ENCODE measurements at places on chromosomes 5 and 9.

- DNase-seq, result no peak
Observed at GRCh38 chr5:116507941-116508655, 66.5 kb downstream of the SEMA6A start.

DNA sequence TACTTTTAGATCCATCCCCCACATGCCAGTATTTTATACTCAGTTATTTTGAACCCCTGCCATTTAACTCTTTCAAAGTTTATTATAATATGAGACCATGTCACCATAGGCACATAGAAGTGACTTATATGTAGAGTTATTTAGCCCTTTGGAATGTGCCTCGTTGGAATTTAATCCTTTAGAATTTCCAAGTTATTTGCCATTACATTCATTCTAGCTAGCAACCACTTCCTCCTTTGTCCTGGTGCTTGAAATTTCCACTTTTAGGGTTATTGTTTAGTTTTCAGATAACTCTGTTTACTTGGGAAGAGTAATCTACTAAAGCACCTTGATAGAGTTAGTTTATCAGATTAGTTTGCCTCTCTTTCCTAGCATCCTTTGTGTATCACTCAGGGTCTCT lies 82.8 kb upstream of the TLE1 start:
- DNase-seq, result no peak

DNA sequence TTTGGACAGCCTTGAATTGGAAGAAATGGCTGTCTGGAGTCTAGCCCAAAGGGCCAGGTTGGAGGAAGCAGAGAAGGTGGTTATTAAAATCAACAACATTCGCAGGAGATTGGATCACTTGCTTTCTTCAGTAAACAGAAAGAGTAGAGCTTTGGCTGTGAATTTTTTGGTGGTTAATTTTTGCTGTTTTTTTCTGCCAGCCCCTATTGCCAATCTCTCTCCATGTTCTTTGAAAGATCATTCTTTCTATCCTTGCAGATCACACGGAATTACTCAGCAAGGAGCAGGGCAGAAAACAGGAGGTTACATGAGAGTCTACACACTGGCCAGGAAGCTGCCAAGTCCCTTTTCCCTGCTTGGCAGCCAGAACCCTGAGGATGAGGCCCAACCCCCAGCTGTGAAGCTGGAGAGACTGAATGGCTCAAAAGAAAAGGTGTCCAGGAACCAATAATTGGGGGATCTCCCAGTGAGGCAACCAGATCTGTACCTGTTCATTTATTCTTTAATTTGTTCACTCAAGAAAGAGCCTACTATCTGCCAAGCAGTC lies 13.0 kb downstream of the GLRX start:
- DNase-seq, result no peak

DNA sequence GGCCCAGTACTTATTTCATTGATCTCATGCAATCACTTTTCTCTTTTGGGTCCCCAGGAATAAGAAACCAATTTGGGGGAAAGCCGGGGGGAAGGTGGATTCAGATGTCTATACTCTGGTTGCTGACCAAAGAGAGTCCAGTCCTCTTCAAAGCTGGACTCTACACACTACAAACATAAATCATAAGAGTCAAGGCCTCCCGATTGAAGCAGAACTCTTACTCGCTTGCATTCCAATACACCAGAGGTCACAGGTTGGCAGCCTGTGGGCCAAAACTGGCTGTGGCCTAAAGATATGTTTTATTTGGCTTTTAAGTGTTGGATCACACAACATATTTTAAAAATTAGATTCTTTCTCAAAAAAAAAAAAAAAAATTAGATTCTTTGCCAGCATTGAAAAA lies 311.4 kb upstream of the MSX2 start:
- no peak for DNase-seq

- DNase-seq, result no peak
Observed at GRCh38 chr5:148401604-148402003, 17.8 kb downstream of the FBXO38 start.

DNA sequence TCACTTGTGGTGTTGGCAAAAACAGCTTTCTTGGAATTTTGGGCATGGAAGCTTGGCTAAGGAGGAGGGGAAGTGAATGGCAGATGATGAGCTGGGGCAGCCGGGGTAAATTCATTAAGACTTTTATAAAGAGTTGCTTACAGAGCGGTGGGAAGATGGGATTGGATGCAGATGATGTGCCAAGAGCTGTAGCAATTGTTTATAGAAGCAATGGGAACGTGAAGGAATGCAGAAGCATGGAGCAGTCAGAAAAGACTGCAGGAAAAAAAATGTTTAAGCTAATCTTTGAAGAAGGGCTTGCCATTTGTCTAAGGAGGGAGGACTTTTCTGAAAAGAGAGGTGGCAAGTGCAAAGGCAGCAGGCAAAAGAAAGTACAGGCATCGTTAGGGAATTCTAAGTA lies 86.6 kb upstream of the SHISAL2B start:
- no peak for DNase-seq

DNA sequence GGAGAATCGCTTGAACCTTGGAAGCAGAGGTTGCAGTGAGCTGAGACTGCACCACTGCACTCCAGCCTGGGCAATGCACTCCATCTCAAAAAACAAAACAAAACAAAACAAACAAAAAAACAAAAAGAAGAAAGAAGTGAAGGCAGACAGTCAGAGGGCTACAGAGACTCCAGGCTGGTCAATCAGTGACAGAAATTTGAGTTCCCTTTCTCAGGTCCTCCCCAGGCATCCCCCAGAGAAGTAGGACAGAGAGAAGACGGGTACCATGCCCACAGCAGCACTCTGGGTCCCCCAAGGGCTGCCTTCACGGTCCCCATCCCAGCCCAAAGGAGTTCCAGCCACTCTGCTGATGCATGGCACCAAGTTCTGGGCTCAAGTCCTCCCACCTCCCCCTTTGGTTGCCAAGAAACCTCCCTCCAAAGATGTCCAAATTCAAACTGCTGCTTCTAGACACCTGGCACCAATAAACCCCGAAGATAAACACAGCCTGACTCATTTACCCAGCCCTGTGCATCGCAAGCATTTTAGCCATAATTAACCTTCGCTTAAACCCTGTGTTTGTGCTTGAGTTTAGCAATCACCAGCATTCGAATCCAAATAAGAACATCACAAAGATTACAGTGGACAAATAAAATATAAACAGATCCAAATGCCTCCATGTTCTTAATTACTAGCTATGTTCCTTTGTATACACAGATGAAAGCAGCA lies 24.0 kb downstream of the SEMA4D start:
- DNase-seq, result no peak

GRCh38 chr9:82645600-82645999 lies 417.3 kb downstream of the RASEF start:
- DNase-seq, result no peak

DNA sequence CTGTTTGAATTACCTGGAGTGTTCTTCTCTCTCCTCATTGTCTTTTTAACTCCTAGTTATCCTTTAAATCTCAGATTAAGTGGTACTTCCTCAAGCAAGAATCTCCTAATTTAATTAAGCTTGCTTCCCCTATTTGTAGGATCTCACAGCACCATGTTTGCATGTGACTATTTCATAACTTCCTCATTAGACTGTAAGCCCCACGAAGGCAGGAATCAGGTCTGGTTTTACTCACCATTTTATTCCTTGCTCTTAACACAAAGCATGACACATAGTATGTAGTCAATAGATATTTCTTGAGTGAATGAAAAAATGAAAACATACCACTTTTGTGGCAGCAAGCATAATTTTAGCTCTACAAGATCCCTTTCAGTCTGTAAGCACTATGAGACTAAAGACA lies 1.3 kb upstream of the ERMP1 start:
- DNase-seq, result no peak

GRCh38 chr9:100428871-100429654 lies 2.1 kb downstream of the MSANTD3 start:
- no peak for DNase-seq
